Urothelium cell line (cell line): ENCODE measurements at places on chromosomes 2 and 18.
A peak's percentile ranks its signal among the peaks of the same experiment; 100 is the strongest.

DNA sequence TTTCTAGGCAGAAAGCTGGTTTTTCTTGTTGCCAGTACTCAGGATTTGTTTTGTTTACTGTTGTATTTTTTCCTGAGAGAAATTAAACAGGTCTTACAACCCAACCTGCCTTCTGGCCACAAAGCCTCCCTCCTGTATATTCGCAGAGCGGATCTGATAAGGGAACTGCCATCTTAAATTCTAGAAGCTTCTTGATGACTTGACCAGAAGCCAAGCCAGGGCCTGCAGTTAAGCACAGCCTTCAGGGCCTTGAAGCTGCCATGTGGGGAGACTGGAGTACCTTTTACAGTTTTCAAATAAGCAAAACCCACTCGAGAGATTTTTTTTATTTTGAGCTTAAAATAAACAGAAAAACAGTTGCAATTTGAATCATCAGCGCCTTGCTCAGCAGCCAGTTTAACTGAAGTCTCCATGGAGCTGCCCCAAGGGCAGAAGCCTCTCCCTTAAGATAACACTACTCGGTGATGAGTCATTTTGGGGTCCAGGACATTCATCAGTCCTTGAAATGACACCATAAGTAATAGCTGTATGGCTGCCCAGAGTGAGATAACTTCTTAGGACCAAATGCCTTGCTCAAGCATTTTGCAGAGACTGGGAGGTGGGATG is 51.5 kb upstream of the PHLPP1 start:
- no peak for DNase-seq

DNA sequence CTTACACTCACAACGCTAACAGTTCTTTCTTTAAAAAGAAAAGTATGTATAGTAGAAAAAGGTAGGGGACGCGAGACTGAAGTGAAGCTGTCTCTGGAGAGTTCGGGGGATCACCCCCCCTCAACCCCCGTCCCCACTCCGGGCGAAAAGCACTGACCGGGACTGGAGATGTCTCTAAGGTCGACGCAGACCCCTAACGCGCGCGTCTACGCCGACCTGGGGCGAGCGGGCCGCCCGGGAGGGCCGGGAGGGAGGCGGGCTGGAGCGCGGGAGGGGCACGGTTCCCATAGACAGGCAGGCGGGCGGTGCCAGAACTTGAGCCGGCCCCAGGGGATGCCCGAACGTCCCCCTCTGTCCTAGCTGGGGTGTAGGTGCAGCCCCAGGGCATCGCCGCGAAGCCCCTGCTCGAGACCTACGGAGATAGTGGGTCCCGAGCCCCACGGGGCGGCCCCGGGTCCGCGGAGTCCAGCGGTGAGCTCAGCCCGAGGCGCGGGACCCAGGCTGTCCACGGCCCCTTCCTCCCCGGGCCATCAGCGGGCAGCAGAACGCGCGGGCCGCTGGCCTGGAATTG is 82.2 kb downstream of the CHRNA1 start:
- peak; percentile 68 for DNase-seq

GRCh38 chr2:127706215-127706990 is 5.1 kb downstream of the SFT2D3 start:
- DNase-seq, result no peak

DNA sequence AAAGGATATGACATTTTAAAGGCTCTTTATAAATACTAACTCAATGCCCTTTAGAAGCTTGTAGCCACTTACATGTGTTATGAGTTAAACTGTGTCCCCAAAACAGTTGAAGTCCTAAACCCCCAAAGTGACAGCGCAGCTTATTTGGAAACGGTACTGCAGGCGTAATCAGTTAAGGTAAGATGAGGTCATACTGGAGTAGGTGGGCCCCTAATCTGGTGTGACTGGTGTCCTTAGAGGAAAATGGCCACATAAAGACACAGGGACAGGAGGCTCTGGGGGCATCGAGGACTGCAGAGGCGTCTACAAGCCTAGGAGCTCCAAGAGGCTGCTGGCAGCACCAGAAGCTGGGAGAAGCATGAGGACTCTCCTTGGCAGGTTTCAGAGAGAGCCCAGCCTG is 8.5 kb downstream of the TXNL4A start:
- no peak for DNase-seq

- DNase-seq, result no peak
These were observed 369.3 kb upstream of the KCNH7 start for GRCh38 chr2:163207693-163208370.

GRCh38 chr2:48530033-48530811 is at the start of gene STON1:
Gene STON1, plus strand, starts transcription at chr2:48530154. Its CDS starts 50,480 bp downstream, at chr2:48580634.
- DNase-seq, result peak; percentile 86

- no peak for DNase-seq
These were observed 60.5 kb downstream of the MERTK start for GRCh38 chr2:111958901-111959300.

- no peak for DNase-seq
These were observed 276.7 kb downstream of the ZNF385B start for GRCh38 chr2:179584760-179585159.

GRCh38 chr18:13309748-13310670 is 91.4 kb downstream of the LDLRAD4 start:
- no peak for DNase-seq

DNA sequence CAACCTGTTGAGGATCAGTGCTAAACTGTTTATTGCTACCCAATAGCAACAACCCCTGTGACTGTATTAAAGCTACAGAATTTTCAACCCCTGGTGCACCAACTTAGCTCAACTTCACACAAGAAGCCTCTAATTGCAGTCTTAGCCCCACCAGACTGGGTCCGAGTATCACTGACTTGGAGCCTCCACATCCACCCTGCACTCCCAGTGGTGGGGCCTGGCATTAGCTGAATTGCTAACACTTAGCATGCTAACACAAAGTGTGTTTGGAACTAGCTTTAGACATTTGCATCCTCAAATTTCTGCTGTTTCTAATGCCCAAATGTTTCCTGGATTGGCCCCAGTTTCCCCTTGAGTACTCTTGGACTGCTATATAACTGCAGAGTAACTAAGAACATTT is 298.6 kb downstream of the AGPS start:
- no peak for DNase-seq

DNA sequence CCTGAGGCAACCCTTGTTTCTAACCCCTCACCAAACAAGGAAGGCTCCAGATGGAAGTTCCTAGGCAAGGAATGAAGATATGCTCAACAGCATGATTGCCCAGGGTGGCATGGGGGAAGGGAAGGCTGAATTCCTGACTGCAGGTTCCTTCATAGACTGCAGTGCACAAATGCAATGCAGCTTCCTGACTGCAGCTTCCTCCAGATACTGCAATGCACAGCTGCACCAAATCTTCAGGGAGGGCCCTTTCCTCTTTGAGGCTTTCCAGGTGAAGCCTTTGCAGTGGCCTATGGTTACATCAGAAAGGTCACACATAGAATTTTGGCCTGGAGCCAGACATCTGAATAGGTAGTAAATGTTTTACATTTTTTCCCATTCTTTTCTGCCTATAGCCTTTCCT is 58.8 kb upstream of the DYNAP start:
- no peak for DNase-seq

- DNase-seq, result peak; percentile 48
These were observed 886 bp downstream of the PRKCE start for GRCh38 chr2:45652090-45653031.

DNA sequence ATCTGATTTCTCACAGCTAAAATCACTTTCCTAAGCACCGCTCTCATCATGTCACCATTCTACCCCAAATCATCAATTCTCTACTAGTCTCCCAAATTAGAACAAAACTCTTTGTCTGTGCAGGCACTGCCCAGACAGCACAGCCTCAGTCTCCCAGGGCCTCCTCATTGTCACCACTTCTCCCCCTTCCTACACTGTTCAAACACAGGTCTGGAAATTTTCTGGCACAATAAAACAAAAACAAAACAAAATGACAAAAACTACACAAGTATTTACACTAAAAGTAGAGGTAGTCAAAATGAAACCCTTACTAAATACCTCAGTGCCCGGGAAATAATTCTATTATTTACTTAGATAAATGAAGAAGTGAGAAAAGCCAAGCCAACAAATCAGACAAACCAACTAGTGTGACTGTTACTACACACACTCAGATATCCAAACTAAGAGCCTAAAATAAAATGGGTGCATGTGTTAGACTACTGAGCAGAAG is 156.2 kb upstream of the DNMT3A start:
- no peak for DNase-seq

DNA sequence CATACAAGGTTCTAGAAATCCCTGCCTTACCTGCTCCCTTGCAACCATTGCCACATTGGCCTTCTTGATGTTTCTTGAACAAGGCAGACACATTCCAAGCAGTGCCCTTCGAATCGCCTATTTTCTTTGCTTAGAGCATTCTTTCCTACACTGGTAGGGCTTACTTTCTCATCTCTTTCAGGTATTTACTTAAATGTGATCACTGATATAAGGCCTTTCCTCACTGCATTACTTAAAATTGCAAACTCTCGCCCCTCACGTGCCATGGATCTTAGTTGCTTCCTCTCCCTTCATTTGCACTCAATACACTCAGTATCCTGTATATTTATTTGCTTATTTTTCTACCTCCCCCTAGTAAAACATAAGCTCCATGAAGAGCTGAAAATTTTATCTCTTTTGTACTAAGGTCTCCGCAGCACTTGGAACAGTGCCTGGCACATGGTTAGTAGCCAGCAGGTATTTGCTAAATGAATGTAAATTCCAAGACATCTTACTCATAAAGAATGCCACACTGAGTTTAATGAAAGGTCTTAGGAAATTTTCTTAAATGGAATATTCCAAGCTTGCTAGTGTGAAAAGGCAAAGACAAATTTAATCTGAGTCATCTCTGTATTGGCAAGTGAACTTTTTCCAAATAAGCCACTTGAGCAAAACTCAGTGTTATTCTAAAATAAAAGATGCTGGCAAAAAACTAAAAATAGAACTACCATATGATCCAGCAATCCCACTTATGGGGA is 42.4 kb upstream of the FIGN start:
- DNase-seq, result peak; percentile 54

GRCh38 chr2:166449439-166449838 is 44.6 kb downstream of the SCN7A start:
- DNase-seq, result no peak

DNA sequence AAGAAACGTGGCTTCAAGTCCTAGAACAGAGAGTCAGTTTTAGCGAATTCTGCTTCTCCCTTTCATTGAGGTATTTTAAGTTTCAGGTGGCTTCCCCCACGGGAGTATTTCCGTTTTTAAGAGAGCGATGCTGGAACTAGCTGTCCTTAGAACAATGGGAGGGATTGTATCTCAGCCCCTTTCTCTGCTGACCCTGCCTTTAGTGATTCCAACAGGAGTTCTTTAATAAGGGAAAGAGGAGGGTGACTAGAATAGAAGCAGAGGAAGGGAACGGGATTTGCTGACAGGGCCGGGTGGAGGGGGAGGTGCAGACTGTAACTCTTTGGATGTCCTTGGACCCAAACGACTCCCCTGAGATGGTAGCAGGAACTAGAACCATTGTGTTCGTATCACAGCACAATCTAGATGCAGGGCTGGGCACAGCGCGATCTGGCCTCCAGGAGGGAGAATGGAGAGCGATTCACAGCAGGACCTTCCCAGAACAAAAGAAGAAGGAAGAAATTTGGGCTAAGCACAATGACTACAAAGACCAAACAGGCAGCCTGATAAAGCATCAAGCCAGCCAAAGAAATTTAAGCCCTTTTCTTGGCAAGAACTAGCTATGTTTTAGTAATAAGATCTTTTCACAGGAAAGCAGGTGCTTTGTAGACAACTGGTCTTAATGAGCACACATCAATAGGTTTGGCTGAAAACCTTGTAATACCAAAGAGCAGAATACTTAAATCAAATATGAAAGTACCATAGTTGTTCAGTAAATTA is 15.8 kb upstream of the RTTN start:
- no peak for DNase-seq

DNA sequence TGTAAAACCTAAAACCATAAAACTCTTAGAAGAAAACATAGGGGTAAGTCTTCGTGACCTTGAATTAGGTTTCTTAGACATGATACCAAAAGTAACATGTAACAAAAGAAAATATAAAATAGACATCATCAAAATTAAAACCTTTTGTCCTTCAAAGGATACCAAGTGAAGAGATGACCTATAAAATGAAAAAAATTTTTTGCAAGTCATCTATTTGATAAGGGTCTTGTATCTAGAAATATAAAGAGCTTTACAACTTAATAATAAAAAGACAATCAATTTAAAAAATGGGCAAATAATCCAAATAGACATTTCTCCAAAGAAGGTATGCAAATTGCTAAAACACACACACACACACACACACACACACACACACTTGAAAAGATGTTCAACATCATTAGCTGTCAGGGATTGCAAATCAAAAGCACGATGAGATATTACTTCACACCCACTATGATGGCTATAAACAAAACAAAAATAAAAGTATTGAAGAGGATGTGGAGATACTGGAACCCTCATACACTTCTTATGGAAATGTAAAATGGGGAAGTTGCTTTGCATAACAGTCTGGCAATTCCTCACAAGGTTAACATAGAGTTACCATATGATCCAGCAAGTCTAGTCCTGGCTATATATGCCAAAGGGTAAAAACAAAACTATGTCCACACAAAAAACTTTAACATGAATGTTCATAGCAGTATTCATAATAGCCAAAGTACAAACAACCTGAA is 23.3 kb downstream of the SPDYA start:
- no peak for DNase-seq

DNA sequence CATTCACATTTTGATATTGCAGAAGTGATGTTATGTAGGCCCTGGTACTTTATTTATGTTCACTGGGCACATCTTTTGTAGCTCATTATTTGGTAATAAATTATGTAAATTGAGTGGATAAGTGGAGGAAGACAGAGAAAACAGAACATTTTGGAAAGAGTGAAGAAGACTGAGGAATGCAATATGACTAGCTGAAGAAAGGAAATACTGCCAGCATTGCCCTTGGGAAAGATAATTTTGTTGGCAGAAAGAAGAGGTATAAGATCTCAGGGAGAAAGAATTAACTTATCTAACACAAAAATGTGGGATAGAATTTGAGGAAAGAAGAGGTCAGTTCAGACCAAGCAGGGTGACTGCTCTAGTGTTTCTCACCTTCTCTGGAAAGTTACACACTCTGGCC is 118.8 kb downstream of the TTC27 start:
- DNase-seq, result no peak

DNA sequence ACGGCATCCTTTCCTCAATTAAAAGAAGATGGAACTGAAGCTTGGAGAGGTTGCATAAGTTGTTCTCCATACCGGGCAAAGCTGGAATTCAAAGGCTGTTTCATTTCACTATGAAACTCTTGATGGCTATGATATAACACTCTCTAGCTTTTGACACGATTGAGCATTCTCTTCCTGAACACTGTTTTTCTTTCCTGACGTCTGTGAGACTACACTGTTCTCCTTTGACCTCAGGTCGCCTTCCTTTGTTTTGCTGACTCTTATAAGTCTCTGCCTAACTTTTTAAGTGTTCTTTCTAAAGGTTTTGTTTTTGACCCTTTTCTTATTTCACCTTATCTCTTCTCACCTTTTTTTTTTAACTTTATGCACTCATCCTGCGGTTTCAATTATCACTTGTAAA is 261.8 kb upstream of the LINC00305 start:
- no peak for DNase-seq

- DNase-seq, result no peak
These were observed 114.1 kb upstream of the FIGN start for GRCh38 chr2:163849756-163850435.
